ENCODE measurements at places on chromosomes 2 and 18.
A peak's percentile ranks its signal among the peaks of the same experiment; 100 is the strongest.

GRCh38 chr18:7164323-7165004, 46.9 kb upstream of the LAMA1 start:
- DNase-seq: peak; percentile 72

- DNase-seq: no peak
These were observed 814.1 kb upstream of the SALL3 start for GRCh38 chr18:78165525-78165924.

- no peak for DNase-seq
These were observed 243.1 kb upstream of the SMAD7 start for GRCh38 chr18:49193897-49194296.

- DNase-seq: no peak
These were observed 36.0 kb downstream of the BCL11A start for GRCh38 chr2:60517446-60517845.

DNA sequence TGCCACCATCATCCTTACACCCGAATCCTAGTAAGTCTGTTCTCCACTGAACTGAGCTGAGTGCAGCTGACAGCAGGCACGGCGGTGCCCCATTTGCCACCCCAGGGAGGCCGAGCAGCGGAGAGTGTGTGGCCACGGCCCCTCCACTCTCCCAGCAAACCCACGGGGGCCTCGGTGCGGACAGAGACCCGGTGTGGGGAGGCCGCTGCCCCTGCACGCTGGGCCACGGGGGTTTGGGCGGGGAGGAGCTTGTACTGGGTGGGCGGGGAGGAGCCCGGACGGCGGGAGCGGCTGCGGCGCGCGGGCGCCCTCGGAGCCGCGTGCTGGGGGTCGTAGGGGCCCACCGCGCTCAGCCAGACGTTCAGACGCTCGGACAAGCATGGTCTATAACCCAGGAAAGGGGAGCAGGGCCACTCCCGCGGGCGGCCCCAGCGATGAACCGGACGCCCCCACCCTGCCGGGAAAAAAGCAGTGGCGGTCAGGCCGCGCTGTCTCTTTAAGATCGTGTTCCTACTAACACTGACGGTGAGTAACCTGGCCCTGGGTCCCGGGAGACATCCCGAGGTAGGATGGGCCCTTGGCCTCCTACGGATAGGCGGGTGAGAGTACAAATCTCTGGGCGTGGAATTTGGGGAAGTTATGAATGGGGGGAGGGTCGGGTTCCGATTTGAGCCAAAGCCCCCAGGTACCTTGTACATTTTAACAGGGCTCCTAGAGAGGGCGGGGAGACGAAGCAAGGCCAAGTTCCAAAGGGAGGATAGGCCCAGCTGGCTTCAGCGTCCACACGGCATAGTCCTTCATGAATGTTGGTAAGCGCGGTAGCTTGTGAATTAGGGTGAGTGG, at the start of gene ITPRIPL1:
TSS of gene ITPRIPL1 (plus strand) at position 277 of the 843 bp plus-strand sequence. CDS start at position 800, 523 bp downstream.
- no peak for DNase-seq

DNA sequence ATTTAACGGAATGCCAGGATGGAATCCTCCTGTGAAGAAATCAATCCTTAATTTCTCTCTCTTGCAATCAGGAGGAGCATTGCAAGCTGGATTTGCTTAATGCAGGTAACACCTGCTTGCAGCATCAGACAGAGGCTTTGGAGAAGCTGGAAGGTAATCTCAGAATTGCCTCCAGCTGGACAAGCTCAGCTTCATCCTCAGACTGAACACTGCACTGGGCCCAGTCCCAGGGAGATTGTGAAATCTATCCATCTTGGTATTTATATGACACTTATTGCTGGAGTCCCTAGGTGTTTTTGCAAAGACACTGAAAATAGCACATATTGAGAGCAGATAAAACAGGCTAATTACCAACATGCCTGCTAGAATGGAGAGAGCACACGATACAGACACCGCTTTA, 179.4 kb upstream of the SESTD1 start:
- DNase-seq: no peak

DNA sequence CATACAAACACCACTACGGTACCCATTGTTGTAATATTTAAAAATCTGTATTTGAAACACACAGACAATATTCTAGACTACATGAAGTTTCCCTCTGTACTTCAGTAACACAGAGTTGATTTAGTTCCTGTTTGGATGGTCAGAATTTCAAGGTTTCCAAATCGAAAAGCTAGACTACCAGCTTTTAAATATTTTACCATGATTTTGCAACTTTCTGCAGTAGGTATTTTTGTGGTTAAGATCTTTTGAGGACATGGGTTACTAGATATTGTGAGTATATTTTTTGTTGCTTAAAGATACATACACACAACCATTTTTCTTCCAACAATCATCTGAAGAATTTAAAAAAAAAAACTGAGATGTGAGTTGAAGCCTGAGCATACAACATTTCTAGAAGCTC, 10.9 kb downstream of the SERPINB5 start:
- no peak for DNase-seq

- no peak for DNase-seq
These were observed 53.7 kb downstream of the EPHA4 start for GRCh38 chr2:221518201-221518934.

DNA sequence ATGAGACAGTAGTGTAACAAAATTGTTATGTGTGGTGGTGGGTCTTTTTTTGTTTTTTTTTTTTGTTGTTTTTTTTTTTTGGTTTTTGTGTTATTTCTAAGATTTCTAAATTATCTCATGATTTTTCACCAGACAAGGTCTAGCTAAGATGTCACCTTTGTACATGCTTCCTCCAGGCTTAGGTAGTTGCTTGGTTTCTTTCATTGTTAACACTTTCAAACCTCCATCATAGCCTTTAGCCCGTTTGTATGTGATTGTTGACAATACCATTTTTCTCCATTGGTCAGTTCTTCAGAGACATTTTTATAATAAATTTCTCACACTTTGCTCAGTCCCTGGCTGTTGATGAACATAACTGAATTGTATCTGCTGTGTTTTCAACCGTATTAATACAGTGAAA, 2.2 kb downstream of the RELCH start:
- no peak for DNase-seq

DNA sequence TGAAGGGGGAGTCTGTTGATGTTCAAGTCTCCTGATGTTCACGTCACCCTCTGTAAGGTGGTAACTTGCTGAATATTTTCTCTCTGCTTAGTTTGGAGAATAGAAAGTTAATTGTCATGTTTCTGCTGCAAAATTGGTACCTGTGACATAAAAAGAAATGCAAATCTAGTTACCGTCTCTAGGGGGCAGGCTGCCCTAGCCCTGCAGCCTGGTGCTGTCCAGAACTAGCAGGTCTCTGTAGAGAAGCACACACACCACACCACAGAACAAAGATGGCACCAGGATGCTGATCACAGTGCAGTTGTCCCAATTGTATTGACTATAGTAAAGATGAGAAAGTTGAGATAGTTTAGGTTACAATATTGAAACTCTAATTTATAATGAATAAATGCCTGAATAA, 47.0 kb downstream of the SLC9A4 start:
- DNase-seq: peak; percentile 18

GRCh38 chr2:35714883-35715282, 640.7 kb upstream of the CRIM1 start:
- DNase-seq: no peak

GRCh38 chr2:178530131-178530530, 49.9 kb downstream of the PLEKHA3 start:
- DNase-seq: no peak

GRCh38 chr2:65500310-65501040, 68.1 kb upstream of the SPRED2 start:
- no peak for DNase-seq

- DNase-seq: no peak
These were observed 7.8 kb downstream of the FRZB start for GRCh38 chr2:182858671-182859070.

DNA sequence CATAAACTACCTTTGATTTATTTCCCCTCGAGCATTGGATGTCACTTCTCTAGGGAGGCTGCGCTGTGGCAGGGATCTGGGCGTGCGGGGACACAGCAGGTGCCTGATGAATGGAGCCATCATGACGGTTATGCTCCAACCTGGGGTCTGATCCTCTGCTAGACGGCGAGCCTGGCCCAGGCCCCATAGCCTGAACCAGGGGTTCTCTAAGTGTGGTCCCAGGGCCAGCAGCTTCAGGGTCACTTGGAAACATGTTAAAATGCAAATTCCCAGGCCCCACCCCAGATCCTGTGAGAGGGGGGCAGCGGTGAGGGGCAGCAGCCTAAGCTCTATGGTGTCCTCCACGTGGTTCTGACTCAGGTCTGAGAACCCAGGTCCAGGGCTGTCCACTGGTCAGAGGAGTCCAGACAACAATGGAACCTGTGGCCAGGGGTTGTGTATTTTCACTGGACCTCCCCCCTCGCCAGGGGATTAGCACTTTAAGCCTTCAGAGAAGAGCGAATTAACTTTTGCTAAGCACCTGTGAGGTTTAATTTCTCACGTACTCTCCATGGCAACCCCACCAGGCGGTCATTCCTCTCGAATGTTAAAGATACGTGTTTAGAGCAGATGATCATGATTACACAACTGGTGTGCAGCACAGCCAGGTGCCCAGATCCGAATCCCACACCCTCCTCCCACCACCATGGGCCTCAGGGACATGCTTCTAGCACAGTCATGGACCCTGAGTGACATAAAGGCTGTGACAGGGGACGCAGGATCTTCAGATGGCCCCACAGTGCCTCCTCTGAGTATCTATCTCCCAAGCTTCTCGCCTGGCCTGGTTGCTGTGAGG, 1.6 kb upstream of the ARHGEF4 start:
- DNase-seq: no peak

GRCh38 chr18:40355726-40356125, 1599.3 kb upstream of the PIK3C3 start:
- no peak for DNase-seq

GRCh38 chr2:157923598-157924217, 47.6 kb upstream of the ACVR1 start:
- DNase-seq: no peak

DNA sequence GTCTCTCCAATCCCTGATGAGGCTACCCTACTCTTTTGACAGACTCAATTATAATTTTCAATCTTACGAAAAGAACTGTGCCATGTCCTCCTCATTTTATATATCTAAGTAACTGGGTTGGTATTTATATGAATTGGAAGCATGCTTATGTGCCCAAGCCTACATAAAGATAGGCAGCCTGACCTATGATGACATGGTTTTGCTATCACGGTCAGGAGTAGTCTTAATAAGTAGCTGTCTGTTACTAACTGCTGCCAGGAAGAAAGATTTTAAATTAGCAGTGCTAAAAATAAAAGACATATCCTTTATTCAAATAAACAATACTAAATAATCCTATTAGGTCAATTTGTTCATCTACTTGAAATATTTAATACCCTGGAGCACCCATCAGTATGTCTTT, 102.0 kb upstream of the DTNA start:
- no peak for DNase-seq

DNA sequence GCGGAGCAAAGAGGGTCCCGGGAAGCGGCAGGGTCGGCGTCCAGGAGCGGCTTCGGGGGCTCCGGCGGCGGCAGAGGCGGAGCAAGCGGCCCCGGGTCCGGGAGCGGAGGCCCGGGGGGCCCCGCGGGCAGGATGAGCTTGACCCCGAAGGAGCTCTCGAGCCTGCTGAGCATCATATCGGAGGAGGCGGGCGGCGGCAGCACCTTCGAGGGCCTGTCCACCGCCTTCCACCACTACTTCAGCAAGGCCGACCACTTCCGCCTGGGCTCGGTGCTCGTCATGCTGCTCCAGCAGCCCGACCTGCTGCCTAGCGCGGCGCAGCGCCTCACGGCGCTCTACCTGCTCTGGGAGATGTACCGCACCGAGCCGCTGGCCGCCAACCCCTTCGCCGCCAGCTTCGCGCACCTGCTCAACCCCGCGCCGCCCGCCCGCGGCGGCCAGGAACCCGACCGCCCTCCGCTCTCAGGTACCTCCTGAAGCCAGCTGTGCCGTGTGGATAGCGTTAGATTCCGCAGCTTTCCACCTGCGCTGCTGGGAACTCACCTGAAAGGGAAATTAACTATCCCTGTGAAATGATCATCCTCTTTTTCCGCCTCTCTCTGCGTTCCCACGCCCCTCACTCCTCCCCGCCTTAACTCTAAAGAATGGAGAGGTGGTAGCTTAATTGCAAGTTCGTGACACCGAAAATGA, 472 bp downstream of the CNOT11 start:
- DNase-seq: peak; percentile 54

DNA sequence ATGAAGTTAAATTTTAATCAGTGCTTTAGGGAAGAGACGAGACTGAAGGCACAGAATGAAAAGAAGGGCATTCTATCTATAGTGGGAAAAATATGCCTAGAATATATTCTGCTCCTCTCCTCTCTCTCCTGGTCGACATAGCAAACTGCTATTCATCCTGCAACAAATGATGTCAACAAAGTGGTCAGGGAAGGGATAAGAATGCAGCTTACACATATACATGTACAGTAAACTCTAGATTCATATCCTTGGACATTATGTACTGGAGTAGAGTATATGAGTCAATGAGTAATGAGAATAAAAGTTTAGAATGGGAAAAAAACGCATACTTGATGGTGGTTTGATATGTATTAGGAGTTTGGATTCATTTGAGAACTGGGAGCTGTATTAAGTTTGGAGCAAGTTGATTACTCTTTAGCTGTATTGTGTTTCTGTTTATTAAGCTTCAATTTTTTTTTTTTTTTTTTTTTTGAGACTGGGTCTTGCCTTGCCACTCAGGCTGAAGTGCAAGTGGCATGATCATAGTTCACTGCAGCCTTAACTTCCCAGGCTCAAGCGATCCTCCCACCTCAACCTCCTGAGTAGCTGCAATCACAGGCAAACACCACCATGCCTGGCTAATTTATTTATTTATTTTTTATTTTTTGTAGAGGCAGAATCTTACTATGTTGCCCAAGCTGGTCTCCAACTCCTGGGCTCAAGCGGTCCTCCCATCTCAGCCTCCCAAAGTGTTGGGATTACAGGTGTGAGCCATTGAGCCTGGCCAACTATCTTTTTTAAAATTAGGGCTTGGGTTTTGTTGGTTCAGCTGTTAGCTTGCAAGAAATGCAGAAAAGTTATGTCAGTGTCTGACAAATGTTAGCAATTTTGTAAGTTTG, 53.8 kb downstream of the STAT1 start:
- no peak for DNase-seq

DNA sequence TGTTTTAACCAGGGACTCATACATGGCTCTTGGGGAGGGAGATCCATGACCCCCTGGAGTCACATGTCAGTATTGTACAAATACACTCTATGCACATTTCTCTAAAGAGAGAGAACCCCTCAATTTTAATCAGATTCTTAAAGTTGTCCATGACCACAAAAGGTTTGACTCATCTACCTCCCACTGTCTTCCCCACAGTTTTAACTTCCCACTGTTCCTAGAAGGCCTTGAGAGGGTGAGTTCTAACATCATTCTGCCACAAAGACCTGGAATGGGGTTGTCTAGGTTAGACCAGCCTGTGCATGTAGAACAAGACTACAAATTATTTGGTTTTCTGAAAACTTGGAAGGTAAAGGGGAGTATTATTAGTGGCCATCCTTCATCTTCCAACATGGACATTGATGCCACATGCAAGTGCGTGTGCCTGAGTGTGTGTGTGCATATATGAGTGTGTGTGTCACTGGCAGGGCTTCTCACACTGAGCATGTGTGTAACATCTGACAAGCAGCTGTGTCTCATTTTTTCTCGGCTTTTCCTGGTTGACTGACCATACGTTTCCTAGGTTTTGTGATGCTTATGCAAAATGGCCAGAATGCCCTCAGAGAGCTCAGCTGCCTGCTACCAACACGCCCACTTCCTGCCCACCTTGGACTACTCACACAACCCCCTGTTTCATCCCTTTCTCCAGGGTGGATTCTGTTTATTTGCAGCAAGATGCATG, 94.6 kb upstream of the LGALSL start:
- DNase-seq: no peak
